Neuronal stem cell (in vitro differentiated cells): ENCODE measurements at places on chromosomes 1 and 21.

DNA sequence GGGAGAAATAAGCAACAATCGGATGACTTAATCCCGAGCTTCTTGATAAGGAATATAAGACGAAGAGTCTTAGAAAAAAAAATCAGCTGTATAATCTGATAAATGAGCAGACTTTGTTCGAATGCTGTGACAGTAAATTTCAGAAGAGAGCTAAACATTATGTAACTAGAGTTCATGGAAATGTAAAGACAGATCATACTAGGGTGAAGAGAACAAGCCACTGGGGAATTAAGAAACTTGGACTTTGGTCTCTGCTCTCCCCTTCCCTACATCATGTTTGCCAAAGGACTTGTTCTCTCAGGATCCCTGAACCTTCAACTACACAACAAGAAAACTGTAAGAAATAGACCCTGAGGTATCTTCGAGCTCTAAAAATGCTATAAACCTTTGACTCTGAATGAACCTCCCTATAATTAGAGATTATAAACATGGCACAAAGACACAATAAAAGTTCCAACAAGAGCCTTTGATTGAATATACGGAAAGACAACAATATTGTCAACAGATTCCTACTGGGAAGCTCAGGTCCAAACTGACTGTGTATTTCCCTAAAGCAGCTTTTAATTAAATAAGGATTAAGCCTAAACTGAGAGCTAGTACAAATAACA, 27.5 kb downstream of the FRRS1 start:
- no peak overlapping the region for H3K4me3 ChIP-seq
- no peaks in the 10 kb centered on the region for H3K4me1 ChIP-seq
- no peaks in the 10 kb centered on the region for H3K36me3 ChIP-seq
- H3K27me3 ChIP-seq = no peaks in the 10 kb centered on the region

DNA sequence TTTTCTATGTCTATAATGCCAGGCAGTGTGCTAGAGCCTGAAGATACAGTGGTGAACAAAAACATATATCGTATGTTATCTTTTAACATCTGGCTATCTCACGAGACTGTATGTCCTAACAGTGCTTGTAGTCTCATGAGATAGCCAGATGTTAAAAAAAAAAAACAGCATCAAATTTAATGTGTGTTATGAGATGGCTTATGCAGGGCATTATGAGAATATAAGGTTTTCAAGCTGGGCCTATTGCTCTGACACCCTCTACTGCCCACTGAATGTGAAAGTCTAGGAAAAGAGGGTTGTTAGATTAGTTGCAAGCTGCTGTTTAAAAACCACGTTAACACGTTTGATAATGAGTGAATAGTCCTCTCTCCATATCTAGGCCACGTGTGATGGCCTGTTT, 109.8 kb downstream of the CACHD1 start:
- no peak overlapping the region for H3K4me3 ChIP-seq
- no peak for DNase-seq
- H3K27ac ChIP-seq = no peak overlapping the region
- H3K27me3 ChIP-seq = no peaks in the 10 kb centered on the region

DNA sequence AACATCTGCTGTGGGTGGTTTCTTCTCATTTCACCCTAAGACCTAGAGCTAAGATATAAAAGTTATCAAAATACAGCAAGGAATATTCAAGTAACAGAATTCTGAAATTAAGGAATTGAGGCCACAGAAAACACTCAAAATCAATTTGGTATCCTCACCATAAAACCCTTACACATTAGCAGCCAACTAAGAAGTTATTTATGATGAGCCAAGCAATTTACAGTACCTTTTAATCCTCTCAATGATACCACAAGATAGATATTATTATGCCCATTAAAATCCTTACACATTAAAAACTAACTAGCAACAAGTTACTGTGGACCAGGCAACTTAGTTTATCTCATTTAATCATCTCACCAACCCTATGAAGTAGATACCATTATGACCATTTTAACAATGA, 81.6 kb downstream of the FAF1 start:
- no peaks in the 10 kb centered on the region for H3K27me3 ChIP-seq
- H3K27ac ChIP-seq = no peak overlapping the region
- H3K4me1 ChIP-seq = no peaks in the 10 kb centered on the region
- H3K4me3 ChIP-seq = no peak overlapping the region
- DNase-seq = no peak

GRCh38 chr1:235077163-235077540, 51.5 kb downstream of the TOMM20 start:
- no peaks in the 10 kb centered on the region for H3K27me3 ChIP-seq
- no peaks in the 10 kb centered on the region for H3K36me3 ChIP-seq
- no peak overlapping the region for H3K4me3 ChIP-seq
- peaks cover 19% of the 10 kb centered on the region for H3K4me1 ChIP-seq
- no peak overlapping the region for H3K27ac ChIP-seq

DNA sequence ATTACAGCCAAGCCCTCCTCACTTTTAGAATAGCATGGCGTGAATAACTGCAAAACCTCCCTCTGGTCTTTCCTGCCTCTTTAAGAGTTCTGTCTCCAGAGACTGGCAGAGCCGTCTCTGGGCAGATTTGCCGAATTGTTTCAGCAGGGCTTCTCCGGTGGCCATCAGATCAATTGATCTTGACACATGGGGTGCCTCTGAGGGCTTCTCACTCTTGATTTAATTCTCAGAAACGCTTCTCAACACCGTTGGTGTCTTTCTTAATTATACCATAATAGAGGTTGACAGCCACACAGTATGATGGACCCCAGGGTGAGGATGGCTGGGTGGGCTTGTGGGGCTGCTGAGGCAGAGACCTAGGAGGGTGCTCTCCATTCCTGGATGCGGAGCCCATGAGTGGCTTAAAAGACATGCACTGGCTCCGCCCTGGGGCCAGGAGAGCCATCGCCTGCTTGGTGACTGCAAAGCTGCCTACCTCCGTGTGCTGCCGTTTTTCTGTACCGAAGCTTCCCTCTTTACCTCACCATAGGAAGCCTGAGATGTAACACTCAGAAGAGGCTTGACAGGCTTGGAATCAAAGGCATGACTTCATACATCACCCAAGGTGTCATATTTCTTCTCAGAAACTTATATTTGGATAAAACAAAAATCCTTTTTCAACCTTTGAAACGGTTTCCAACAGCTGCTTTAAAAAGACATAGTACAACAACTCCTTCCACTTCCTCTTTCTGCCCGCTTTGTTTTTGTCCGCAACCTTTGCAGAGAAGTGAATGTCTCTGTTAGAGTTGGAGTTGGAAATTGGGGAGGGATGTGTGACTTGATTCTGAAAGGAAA, 82.9 kb downstream of the GALNT2 start:
- H3K27ac ChIP-seq = no peak overlapping the region
- DNase-seq = no peak
- peaks cover 35% of the 10 kb centered on the region for H3K4me1 ChIP-seq
- no peak overlapping the region for H3K4me3 ChIP-seq

- H3K27ac ChIP-seq = peak within 1 kb of the TSS; percentile 99
- peak within 1 kb of the TSS; percentile 63 for H3K4me3 ChIP-seq
- DNase-seq = peak; percentile 91
- no peaks in the 10 kb centered on the region for H3K36me3 ChIP-seq
Observed at GRCh38 chr1:103108376-103109150, at the start of gene COL11A1. Gene COL11A1, minus strand, starts transcription at chr1:103108522. Its CDS starts 344 bp downstream, at chr1:103108178.

GRCh38 chr1:18299441-18300338, 181.0 kb upstream of the KLHDC7A start:
- H3K4me3 ChIP-seq = no peak overlapping the region
- H3K27ac ChIP-seq = no peak overlapping the region
- DNase-seq = peak; percentile 21
- no peaks in the 10 kb centered on the region for H3K36me3 ChIP-seq

GRCh38 chr1:231885209-231885854, 258.7 kb downstream of the DISC1 start:
- no peaks in the 10 kb centered on the region for H3K27me3 ChIP-seq
- H3K4me3 ChIP-seq = no peak overlapping the region
- H3K36me3 ChIP-seq = no peaks in the 10 kb centered on the region
- no peaks in the 10 kb centered on the region for H3K4me1 ChIP-seq
- no peak for DNase-seq

- H3K4me1 ChIP-seq = no peaks in the 10 kb centered on the region
- no peaks in the 10 kb centered on the region for H3K27me3 ChIP-seq
- H3K27ac ChIP-seq = no peak overlapping the region
Observed at GRCh38 chr1:200217703-200218102, 190.2 kb downstream of the NR5A2 start.

DNA sequence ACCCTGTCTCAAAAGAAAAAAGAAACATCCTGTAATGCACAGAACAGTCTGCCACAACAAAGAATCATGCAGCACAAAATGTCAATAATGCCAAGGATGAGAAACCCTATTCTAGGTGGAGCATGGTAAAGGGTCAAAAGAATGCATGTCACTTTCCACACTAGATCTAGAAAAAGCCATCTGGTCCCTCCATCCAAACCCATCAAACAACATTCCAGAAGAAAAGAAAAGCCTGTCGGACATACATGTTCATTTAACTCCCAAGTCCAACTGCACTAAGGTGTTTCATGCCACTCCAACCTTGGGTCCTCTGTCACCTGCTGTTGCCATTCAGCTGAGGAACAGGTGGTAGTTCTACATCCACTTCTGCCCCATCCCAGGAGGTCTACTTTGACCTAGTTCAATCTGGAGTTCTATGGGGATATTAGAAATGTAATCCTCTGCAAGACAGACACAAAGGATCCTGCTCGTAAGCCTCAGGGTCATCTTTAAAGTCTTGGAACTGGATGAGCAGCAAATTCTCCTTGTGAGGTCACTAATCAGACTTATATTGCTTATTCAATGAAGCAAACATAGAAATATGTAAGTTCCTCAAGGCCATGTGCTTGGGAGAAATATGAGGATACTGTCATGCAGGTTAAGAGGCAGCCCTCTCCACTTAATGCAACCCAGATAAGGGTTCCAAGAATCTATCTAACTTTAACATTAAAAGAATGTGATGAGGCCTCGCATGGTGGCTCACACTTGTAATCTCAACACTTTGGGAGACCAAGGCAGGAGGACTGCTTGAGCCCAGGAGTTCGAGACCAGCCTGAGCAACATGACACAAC, 3.7 kb downstream of the DEDD start:
- peaks cover 25% of the 10 kb centered on the region for H3K36me3 ChIP-seq
- no peak overlapping the region for H3K27ac ChIP-seq
- H3K4me1 ChIP-seq = peaks cover 15% of the 10 kb centered on the region
- H3K4me3 ChIP-seq = no peak overlapping the region
- no peak for DNase-seq

GRCh38 chr1:8184301-8184700, 133.6 kb upstream of the SLC45A1 start:
- DNase-seq = no peak
- no peaks in the 10 kb centered on the region for H3K36me3 ChIP-seq
- H3K27me3 ChIP-seq = no peaks in the 10 kb centered on the region
- no peaks in the 10 kb centered on the region for H3K4me1 ChIP-seq

DNA sequence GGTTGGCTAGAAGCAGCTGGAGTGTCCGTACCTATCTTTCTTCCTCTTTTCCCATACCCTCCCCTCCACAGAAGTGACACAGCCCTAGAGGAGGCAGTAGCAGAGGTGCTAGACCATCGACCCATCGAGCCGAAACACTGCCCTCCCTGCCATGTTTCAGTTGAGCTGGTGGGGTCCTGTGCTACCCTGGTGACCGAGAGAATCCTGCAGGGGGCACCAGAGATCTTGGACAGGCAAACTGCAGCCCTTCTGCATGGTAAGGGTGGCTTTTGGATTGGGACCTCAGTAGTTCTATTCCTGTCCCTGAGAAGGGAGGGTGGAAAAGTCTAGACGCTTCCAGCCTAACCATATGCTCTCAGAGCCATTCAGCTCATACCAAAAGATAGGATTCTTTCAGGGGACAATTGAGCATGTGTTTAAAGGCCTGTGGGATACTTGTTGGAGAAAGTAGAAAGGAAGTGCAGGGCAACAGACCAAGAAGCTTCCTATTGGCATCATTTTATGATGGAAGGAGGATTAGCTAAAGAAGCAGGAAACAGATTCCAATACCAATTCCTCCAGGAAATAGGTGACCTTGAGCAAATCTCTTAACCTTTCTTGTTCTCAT, 11.7 kb upstream of the BNIPL start:
- H3K36me3 ChIP-seq = peaks cover 13% of the 10 kb centered on the region
- H3K4me1 ChIP-seq = no peaks in the 10 kb centered on the region
- H3K27ac ChIP-seq = no peak overlapping the region
- H3K27me3 ChIP-seq = no peaks in the 10 kb centered on the region
- no peak overlapping the region for H3K4me3 ChIP-seq

- H3K27ac ChIP-seq = no peak overlapping the region
- H3K4me3 ChIP-seq = no peak overlapping the region
- H3K27me3 ChIP-seq = peaks cover 49% of the 10 kb centered on the region
- peaks cover 19% of the 10 kb centered on the region for H3K4me1 ChIP-seq
Observed at GRCh38 chr1:34750610-34751009, 4.2 kb upstream of the GJB5 start.
